ENCODE measurements at places on chromosomes 2 and 18.

DNA sequence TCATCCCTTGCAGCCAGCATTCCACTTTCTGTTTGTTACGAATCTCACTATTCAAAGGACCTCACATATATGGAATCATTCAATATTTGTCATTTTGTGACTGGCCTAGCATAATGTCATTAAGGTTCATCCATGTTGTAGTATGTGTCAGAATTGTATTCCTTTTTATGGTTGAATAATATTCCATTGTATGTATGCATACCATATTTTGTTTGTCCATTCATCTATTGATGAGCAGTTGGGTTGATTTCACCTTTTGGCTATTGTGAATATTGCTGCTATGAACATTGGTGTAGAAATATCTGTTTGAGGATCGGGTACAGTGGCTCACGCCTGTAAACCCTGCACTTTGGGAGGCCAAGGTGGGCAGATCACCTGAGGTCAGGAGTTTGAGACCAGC, 35.0 kb downstream of the PSMD14 start:
- DNase-seq, result no peak

DNA sequence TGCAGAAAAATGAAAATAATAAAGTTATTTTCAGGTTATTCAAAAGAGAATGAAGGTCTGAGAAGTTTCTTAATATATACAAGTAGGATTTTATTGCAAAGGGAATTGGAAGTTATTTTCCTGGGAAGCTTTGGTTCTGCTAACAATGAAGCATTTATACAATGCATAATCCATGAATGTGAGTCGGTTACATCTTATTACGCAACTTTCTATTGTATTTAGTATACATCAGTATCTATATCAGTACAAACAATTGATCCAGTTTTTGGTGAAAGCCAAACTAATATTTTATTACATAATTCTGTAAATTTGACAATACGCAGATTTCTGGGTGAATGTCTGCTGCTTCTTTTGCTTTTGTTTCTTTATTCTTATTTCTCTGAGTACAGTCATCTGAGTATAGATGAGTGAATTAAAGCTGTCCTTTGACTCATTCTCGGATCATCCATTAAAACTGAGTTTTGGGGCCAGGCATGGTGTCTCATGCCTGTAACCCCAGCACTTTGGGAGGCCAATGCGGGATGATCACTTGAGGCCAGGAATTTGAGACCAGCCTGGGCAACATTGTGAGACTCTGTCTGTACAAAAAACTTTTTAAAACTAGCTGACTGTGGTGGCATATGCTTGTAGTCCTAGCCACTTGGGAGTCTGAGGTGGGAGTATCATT, 108.5 kb downstream of the SOCS6 start:
- DNase-seq, result no peak

DNA sequence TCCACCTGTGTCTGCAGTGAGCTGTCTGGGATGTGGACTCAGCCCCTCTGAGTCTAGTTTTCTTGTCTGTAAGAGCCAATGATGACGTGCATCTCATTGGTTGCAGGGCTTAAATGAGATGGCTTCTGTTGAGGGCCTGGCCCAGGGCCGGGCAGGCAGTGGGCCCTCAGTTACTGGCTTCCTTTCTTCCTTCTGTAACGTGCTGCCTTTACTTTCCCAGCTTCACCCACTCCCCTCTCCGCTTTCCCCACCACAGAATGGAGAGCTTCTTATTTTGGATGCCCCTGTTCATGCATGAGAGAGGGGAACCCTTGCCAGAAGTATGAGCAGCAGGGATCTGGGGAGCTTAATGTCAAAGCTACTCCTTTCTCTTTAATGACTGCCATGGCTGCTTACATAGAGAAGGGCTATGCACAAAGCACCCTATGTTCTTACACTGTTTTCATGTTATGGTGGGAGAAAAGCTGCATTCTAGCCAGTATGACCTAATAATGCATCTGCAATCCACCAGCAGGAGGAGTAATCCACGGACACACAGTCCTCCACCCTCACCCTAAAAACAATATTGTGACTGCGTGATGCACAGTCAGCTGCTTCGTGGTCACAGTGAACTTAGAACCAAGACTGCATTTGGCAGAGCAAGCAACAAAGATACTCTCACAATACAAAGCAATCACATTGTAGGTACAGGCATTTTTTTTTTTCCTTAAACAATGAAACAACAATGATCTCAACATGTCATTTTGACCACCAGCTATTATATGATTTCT, 37.2 kb downstream of the CREG2 start:
- no peak for DNase-seq

DNA sequence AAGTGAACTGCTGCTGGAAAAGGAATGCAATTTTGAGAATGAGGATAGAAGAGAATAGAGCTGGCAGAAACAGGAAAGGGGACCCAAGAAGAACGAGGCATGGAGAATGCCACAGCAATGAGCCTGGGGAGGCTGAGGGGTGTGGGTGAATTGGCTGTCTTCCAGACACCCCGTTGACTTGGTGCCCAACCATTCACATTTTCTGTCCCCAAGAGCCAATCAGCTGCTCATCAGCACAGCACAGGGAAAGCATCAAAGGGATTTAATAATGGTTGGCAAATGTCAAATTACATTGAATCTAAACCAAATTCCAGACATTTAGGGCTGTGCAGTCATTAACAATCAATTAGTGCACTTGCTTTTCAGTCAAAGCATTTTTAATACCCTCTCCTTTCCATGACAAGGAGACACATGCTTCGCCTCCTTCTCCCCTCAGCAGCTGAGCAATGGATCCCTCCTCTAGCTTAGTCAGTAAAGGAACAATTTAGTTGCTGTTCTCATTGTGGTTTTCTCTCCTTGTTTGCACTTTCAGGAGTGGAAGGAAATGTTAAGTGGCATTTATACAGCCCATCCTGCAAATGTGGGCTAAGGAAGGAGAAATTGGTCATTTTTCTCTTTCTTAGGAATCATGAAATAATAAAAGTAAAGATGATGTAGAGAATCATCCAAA, 98.8 kb downstream of the KLF7 start:
- DNase-seq, result no peak

- DNase-seq, result no peak
These were observed 963.7 kb upstream of the CRIM1 start for GRCh38 chr2:35391736-35392442.

- no peak for DNase-seq
These were observed 705 bp downstream of the EFR3B start for GRCh38 chr2:25042321-25043240.

GRCh38 chr2:239590276-239590675, 189.5 kb upstream of the HDAC4 start:
- DNase-seq, result no peak

- DNase-seq, result no peak
These were observed 1127.1 kb downstream of the DPP10 start for GRCh38 chr2:115569547-115569946.

GRCh38 chr2:75340560-75340959, 141.2 kb upstream of the TACR1 start:
- DNase-seq, result no peak

DNA sequence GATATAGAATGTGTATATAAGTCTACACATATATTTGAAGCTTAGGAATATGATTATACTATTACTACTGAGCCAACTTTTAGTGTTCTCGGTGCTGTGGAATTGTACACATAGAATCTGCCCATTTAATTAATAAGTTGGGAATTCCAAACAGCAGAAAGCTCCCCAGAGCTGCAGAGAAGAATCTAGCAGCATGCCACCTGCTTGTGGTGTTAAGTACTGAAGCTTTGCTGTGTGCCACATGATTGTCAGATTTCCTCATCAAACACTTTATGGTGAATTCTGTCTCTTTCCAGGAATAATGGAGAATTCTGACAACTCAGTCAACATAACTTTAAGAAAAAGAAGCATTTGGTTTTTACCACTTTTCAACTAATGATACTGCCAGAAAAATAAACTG, 117.8 kb downstream of the WDSUB1 start:
- DNase-seq, result no peak

DNA sequence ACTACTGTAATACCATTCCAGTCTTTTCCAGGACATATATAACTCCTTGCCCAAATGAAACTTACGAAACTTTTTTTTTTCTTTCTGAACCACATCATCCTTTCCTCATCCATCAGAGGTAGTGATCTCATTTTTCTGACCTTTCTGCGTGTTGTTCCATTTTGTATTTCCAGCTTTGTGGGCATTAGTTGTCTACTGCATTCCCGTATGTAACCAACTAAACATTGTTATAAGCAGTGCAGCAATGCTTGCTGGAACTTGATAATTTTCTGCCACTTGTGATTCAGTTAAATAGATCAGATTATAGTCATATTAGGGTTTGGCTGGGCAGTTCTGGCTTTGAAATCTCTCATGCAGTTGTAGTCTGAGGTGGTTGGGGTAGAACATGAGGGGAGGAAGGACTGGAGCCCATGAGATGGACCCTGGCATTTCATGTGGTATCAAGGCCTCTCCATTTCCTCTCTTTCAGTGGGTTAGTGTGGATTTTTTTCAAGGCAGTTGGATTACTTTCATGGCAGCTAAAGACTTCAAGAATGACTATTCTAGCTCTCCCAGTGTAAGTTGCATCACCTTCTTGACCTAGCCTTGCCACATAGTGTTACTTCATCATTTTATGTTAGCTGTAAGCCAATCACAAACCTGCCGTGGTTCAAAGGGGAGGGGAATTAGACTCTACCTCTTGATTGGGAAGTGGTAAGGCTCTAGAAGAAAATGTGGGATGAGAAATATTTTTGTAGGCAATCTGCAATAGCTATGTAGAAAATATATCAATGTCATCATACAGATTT, 80.5 kb downstream of the EHBP1 start:
- no peak for DNase-seq

GRCh38 chr18:74869904-74870863, 272.5 kb downstream of the ZNF407 start:
- DNase-seq, result no peak

DNA sequence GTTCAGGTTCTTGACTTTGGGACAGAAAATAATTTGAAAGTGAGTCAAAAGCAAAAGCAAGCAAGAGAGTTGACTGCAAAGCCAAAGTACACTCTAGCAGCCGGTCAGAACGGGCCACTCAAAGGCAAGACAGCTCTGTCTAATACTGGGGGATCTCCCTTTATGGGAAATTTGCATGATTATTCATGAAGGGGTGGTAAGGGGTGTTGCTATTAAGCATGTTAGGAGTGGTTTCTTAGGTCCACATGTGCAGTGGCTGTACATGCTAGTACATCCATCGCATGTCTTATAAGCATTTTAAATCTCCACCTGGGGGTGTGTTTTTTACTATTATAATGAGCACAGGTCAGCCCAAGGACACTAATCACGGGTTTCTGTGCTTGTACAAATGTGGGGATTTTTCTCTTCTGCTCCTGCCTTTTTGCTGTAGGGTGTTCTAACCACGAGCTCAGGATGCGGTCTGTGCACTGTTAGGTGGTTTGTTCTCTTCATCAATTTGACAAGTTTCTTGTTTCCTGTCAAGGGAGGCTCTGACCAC, 60.2 kb upstream of the SPP2 start:
- no peak for DNase-seq

- DNase-seq, result no peak
These were observed 225.4 kb upstream of the SMAD2 start for GRCh38 chr18:48155856-48156255.

DNA sequence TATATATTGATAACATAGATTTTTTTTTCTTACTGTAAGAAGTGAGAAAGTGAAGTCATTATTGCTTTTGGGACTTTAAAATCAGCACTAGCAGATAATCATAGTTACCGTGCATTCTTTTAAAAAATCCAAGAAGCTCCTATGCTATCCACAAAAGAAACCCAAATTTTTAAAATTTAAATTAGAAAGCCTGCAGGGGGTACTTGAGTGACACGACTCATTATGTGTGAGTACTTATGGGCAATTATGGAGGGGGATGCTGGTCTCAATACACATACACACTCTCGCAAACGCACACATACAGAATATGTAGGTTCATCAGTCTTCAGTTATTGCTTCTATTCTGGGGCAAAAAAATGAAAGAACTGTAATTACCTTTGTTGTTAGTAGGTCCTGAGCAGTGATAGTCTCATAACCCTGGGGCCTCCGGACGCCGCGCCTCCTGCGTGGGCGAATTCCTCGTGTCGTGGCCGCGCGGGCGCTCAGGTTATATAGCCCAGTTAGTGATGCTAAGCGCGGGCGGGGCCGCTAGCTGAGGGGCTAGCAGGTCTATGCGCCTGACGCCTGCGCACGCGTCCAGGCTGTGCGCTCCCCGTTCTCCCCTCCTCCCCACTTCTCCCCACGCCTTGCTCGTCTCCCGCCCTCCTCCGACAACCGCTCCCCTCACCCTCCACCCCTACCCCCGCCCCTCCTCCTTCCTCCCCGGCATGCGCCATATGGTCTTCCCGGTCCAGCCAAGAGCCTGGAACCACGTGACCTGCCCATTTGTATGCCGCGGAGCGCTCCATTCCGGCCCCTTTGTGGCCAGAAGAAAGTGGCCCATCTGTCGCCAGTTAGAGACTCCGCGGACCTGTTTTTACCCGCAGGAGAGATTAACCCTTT, at the start of gene NEUROD1:
Gene NEUROD1, minus strand, starts transcription at position 463 of the 882 bp plus-strand sequence. CDS start 1,657 bp downstream, outside the sequence.
- no peak for DNase-seq

DNA sequence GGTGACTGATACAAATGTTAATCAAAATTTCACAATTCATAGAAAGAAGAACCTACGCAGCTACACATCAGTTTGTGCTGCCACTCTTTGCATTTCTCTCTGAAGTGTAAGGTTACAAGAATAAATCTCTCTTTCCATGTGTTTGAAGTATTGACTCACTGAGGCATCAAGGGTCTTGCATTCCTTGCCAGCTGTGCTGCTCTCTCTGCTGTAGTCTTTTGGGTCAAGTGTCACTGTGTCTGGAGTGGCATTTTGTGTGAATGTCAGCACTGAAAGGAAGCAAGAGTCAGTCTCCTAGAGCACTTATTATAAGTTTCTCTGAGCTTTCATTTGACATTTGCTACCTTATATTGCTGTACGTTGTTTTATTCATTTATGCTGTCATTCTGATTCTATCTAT, 1696.1 kb upstream of the LRRTM1 start:
- no peak for DNase-seq

GRCh38 chr2:105615305-105615704, 129.4 kb upstream of the NCK2 start:
- DNase-seq, result no peak

- DNase-seq, result no peak
These were observed 225.3 kb upstream of the VWC2L start for GRCh38 chr2:214185546-214185945.
